ENCODE measurements at places on chromosomes 1 and 21. TPM values are rescaled to one million over a fixed set of nuclear protein-coding genes. Genes with fewer than 3 reads are reported as not detected.

DNA sequence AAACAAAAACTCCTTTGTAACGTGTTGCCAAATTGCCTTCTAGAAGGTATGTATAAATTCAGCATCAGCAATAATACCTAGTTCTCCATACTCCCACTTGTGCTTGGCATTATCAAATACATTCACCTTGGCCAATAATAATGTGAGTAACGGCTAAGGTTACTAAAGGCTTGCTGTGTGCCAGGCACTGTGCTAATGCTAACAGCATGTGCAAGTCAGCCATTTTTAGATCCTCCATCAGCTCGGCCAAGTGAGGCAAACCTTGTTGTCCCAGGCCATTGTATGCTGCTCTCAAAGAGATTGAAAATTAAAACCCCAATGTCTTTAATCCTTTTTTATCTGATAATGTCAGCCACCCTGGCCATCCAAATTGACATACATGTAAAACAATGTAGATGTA, 48.1 kb downstream of the STYXL2 start:
- DNase-seq: no peak

DNA sequence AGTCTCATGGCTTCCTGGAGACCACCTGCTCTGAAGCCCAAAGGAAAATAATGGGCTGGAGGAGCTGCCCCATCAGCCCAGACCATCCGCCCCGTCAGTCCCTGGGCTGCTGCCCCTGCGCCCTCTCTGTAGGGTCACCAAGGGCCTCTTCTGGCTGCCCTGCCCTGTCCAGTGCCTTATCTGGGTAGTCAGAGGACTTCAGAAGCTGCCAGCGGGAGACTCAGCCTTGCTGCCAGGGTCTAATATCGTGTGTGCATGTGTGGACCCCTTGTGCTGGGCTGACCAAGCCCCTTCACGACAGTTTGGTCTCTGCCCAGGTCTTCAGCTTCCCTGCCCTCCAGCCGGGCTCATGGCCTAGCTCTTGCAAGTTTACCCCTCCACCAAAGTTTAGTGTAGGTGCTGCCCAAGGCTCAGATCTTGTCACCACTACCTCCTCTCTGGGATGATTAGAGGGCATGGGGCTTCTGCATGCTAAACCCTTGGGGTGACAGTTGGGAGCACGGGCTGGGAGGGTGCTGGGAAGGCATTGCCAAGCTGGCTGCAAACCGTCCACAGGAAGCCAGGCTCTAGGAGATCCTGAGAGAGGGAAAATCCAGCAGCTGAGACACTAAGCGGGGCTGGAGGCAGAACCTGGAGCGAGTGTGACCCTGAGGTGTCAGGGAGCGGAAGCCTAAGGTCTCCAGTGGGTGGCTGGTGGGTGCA, 20.6 kb downstream of the NENF start:
- DNase-seq: no peak

DNA sequence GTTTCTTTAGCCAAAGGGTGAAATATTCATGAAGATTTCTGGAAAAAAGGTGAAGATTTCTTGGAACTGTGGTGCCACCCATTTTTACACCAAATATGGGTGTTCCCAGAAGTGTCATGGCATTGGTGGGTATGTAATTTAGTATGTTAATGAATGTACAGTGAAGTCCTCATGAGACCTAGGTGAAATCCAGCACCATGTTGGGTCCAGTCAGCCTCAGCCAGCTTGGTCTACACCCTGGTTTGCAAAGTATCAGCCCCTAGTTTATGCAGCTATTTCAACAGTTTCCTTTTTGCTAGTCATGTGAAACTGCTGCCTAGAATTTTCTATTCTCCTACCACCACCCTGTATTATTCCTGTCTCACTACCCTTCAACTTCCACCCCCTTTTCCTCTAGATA, 63.1 kb upstream of the CXADR start:
- DNase-seq: no peak

- peak; percentile 13 for DNase-seq
Measured at GRCh38 chr1:151326619-151327222, 495 bp downstream of the PI4KB start.

GRCh38 chr1:196773713-196774112, 927 bp upstream of the CFHR3 start:
- no peak for DNase-seq

DNA sequence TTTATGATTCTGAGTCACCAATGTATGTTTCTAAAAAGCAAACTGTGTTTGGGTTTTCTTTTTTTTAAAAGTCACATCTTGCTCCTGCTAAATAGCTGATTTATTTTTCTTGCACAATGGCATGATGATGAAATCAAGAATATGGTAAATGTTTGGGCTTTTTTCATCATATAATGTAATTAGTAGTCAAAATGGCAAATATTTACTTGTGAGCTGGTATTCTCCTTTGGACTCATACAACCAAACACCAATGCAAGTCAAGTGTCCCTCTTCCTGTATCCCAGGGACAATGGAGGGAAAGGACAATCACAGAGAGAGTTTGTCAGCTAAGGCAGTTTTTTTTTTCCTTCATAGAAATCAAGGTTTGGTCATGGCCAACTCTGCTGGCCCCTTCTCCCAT, 94.6 kb upstream of the RALGPS2 start:
- no peak for DNase-seq

DNA sequence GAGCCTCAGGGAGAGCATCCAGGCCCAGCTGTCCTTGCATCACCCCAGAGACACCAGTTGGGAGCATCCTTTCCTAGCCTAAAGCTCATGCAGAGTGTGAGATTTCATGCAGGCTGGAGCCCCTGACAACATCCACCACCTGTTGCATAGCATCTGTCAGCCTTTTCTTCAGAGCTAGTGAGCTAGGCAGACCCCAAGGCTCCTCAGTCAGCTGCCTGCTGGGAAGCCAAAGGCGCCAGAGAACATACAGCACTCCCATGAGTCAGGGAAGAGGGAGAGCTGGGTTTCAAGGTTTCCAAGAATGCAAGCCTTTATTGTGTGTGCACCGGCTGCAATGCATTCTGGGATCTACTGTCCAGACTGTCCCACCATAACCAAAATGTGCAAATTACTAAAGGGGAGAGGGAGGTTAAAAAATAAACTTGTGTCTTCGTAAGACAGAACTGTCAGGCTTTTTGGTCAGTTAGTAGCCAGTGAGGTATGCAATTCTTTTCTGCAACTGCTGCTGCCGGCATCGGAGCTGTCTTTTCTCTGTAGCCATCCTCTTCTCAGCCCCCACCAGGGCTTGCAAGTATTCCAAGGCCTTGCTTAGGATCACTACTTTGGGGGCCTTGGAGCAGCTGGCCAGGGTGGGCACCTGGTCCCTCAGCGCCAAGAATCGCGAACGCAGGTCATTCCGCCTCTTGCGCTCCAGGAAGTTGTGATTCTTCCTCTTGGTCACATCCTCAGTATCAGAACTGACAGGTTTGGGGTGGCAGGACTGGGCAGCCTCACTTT, 4.6 kb downstream of the MYCL start:
- peak; percentile 68 for DNase-seq

- DNase-seq: no peak
Measured at GRCh38 chr21:44994047-44994694, 54.3 kb downstream of the SLX9 start.

GRCh38 chr1:235415008-235415904, 48.0 kb downstream of the TBCE start:
- peak; percentile 57 for DNase-seq

DNA sequence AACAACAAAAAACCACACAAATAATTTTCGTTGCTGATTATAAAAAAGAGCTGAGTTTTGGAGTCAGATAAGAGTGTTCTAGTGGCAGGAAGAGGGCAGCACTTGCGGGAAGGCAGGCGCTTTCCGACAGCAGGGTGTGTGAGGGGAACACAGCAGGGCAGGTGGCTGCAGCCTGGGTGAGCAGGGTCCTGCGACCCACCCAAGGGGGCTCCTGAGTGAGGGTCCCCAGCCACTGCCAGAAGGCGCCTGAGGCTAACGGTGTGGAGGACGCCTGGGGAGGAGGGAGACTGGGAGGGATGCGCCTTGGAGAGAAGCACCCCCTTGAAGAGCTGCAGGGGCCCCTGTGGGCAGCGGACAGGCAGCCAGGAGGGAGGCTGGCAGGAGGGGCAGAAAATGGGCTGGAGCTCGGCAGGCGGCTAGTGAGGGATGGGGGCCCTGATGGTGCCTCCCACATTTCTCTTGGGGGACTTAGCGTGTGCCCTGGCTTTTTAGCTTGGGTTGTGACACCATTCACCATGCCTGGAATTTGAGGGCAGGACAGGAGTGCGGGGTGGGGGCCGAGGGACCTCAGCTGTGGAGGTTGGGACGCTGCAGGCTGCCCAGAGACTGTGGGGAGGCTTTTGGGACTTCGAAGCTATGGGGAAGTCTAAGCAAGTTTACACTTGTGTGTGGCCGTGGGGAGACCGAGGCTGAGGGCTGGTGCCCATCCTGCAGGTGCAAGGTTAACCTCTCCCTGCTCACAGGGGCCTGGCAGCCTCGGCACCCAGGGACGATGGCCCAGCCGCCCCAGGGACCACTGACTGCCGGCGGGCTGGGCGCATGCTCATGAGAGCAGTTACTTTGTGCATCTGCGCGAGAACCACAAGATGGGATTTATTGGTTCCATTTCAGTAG, 111.4 kb downstream of the SIK1 start:
- no peak for DNase-seq

DNA sequence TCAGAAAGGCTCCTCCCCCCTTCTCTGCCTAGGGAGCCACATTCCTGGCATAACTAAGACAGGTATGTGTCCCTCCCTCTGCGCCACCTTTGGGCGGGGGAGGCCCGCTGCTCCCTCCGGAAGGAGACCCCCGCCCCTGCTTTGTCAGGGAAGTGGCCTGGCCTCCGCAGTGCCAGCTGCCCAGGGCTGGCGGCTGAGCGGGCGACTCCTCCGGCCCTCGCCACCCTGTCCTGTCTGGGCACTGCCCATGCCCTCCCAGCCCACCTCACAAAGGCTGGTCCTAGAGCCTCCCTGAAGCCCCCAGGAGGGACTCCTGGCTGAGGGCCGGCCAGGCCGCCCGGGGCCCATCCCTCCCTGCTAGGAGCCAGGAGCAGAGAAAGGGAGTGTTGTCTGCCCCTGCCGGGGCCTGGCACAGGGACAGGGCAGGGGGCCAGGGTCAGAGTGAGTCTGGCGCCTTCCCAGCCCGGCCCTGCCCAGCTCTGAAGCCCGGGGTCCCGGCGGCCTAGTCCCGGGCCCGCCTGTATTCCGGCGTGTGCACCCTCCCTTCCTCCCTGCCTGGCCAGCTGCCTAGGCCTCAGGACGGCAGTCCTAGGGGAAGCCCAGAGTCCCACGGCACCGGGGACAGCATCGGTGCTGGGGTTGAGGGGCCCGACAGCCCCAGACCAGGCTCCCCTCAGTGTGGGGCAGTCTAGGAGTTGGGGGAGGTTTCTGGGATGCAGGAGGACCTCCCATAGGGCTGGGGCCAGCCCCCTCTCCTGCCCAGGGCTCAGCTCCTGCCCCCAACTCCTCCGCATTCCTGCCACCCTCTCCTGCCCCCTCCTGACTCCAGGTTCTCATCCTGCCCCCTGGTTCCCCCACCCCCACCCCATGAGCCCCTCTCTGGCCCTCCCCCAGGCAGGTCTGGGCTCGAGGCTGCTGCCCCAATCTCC, 5.1 kb downstream of the AGRN start:
- peak; percentile 50 for DNase-seq

DNA sequence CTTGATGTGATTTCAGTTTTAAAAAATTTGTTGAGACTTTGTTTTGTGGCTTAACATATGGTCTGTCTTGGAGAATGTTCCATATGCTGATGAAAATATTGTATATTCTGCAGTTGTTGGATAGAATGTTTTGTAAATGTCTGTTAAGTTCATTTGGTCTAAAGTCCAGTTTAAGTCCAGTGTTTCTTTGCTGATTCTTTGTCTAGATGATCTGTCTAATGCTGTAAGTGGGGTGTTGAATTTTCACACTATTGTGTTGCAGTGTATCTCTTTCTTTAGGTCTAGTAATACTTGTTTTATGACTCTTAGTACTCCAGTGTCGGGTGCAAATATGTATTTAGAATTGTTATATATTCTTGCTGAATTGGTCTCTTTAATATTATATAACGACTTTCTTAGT, 10.9 kb upstream of the MPC2 start:
- no peak for DNase-seq

DNA sequence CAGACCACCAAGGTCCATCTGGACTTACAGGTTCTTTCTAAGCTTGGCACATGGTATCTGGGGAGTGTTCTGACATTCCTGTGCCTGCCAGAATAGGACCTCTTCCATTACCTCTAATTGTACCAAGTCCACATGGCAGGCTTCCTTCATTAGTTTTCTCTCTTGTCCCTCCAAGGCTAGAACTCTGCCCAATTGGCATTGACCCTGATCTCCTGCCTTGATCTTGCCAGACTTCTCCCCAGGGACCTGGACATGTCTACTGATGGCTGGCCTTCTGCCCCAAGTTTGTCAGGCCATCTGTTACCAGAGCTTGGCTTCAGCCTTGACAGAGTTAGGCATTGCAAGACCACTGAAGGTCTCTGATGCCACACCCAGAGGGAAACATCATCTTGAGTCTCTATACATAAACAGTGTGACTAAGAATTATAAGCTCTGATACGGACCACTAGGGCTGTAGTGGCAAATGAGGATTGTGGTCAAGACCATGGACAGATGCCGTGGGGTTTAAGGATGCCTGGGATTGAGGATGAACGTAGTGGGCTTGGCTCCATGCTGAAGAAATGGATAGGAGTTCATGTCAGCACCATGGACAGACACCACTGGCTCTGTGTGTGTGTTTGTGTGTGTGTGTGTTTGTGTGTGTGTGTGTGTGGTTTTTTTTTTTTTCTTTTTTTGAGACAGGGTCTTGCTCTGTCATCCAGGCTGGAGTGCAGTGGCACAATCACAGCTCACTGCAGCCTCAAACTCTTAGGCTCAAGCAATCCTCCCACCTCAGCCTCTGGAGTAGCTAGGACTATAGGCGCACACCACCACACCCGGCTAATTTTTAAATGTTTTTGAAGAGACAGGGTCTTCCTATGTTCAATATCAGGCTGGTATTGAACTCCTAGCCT, 19.5 kb upstream of the PSMB2 start:
- DNase-seq: peak; percentile 30

The CRYBG2 gene
- total RNA-seq: 0.27 TPM

The F5 gene
- total RNA-seq: not detected

The AQP10 gene
- not detected for total RNA-seq

The GJB3 gene
- total RNA-seq: not detected

The BCAN gene
- total RNA-seq: not detected

The PLEKHN1 gene
- total RNA-seq: 3.3 TPM

The SPRR1B gene
- not detected for total RNA-seq

The LORICRIN gene
- total RNA-seq: not detected

Data from HT1080 (cell line).